ENCODE measurements at places on chromosomes 6 and 20.
A peak's percentile ranks its signal among the peaks of the same experiment; 100 is the strongest.

GRCh38 chr6:168025831-168026710, 28.6 kb downstream of the KIF25 start:
- no peak for DNase-seq

DNA sequence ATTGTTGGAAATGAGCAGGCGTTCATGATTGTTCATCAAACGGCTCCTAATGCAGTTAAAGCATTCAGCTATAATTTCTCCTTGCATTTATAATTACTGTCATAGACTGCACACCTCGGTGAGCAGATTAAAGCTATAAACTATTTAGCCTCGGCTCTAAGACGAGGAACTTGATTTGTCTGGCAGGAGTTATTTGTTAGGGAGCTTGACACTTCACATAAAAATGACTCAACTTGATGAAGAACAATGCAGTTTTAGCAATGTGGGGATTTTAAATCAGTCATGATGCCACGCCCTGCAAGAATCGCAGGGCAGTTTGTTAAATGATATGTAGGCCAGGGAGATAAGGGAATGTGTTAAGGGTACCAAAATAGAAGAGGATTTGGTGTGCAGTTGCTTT, 290.2 kb downstream of the TSHZ2 start:
- no peak for DNase-seq

DNA sequence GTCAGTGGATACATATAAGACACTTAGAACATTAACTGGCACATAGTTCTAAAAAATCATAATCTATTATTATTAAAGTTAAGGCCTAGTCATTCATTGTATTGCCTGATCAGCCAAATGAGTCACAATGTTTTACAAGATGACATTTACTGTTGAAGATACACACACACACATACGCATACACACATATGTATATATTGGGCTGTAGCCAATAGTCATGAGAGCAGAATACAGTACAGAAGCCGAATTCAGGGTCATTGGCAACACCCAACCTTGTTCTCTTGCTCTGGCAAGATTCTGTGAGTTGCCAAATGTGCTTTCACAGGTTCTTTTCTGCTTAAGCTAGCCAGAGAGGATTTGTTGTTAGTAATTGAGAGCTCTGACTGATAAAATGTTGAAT, 922.8 kb upstream of the MAP3K7 start:
- DNase-seq: no peak

GRCh38 chr20:32421290-32421689, 63.2 kb downstream of the ASXL1 start:
- no peak for DNase-seq

GRCh38 chr6:137722749-137723272, 144.2 kb upstream of the TNFAIP3 start:
- DNase-seq: no peak

DNA sequence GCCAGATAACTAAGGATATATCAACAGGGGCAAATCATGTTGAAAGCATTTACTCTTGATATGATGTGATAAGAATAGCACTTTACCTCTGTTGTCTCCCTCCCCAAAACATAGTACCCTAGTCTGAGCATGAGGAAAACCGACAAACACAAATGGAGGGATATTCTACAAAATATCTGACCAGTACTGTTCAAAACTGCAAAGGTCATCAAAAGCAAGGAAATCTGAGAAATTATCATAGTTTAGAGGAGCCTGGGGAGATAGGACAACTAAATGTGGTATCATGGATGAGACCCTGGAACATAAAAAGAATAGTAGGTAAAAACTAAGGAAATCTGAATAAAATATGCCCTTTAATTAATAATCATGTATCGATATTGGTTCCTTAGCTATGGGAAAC, 483.3 kb upstream of the RNF217 start:
- DNase-seq: no peak

GRCh38 chr6:139288496-139289040, 3.2 kb downstream of the TXLNB start:
- no peak for DNase-seq

- peak; percentile 62 for DNase-seq
These were observed 534 bp downstream of the ZNF76 start for GRCh38 chr6:35259948-35260590.
